Stimulated activated CD4-positive, alpha-beta T cell treated with anti-CD3 and anti-CD28 coated beads, Interleukin-12 subunit alpha, Interleukin-12 subunit beta, amount 100 ng/mL, for 4 hours (primary cell): ENCODE measurements at places on chromosomes 13 and 19.

DNA sequence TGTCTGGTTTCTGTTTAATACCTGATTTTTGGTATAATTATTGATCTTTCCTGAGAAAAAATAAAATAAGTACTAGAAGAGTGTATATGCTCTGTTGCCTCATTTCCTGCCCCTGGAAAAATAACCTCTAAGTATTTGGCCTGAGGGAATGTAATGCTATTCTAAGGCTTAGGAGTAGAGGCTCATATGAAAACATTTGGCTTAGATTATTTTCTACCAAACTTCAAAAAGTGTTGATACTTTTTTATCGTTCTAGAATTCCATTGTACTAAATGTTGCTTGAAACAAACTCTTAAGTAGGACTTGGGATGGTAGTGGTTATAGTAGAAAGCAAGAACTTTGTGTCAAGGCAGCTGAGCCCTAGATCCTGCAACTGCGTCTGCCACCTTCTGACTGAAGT lies 57.8 kb downstream of the COG3 start:
- no peak for DNase-seq

GRCh38 chr19:31519256-31519655 lies 170.0 kb upstream of the TSHZ3 start:
- no peak for DNase-seq

DNA sequence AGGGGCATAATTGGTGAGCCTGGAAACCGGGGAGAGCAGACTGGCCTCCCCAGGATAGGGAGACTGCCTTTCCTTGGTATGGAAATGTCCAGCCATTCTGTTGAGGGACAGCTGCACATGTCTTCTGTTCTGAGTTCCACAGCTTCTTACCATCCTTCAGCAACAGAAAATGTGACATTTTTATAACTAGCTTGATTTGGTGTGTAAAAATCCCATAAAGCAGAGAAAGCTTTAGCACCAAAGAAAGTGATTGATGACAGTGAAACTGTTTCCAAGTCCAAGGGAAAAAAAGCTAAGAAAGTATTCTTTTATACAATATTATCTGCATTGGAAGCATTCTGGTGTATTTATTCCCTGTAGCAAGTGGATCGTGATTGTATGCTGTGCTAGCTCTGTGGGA lies 61.9 kb downstream of the DHRS12 start:
- no peak for DNase-seq

DNA sequence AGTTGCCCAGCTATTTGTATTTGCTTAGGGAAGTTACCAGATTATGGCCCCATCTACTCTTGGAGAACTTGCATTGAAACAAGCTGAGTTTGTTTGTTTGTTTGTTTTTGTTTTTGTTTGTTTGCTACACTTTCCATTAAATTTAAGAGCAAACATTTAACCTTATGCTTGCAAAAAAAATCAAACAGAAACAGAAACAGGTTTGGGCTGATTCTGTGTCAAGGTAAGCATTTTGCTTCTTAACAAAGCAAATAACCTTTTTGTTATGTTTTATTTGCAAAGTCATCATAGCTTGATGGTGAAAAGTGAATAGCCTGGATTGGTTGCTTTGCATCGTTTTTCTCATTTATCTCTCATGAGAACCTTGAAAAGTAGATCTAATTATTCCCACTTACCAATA lies 531.8 kb downstream of the EFNB2 start:
- no peak for DNase-seq

DNA sequence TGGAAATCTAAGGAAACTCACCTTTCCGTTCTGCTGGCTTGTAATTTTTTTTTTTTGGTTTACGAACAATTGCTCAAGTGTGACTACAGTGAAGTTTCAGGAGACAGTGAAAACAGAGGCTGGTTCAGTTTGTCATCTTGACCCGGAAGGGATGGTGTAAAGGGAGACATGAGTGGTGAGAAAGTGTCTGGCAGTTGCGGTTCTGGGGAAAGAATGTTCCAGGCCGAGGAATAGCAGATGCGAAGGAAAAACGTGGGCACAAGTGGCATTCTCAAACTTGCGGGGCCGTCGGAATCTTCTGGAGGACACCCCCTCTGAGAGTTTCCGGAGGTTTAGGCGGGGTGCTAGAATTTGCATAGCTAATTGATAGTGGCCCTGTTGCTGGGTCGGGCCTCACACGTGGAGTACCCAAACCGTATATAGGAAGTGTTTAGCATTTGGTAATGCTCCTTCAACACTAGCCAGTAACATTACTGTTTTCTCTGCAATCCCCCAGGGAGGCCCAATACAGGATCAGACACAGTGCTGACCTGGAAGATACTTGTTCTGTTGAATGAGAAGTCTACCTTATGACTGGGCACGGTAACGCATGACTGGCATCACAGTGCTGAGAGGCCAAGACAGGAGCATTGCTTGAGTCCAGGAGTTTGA lies 2.8 kb upstream of the TNFSF9 start:
- no peak for DNase-seq

DNA sequence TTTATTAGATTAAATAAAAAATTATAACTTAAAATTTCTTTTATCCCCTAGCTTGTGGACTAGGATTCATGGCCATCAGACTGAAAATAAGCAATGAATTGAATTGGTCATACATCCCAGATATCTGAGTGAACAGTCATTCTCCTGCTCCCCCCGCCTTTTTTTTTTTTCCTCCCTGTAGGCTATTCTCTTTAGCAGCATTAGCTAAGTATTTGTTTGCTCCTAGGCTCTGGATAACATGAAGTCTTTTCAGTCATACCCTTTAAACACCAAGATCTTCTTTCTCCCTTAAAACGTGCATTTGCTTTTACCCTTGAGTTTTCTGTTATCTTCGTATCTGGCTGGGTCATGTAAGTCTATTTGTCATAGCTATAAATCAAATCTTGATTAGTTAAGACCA lies 866.7 kb upstream of the SPRY2 start:
- DNase-seq, result no peak

DNA sequence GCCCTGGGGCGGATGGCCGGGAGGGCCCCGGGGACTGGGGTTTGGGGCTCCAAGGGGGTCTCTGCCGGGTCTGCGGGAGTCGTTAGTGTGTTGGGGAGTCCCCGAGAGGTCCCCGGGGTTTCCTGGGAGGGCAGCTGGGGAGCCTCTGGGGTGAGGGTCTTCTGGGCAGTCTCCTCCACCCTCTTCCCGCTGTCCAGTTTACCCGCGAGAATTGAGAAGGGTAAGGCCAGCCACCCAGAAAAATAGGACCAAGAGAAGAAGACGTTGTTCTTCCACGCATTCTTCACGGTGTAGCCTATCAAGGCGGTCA lies 1.0 kb upstream of the ETFB start:
- peak; percentile 33 for DNase-seq

GRCh38 chr13:52887165-52887564 lies 38.7 kb upstream of the PCDH8 start:
- no peak for DNase-seq

GRCh38 chr19:33726756-33727155 lies 69.9 kb upstream of the KCTD15 start:
- no peak for DNase-seq

GRCh38 chr13:24692561-24692960 lies 12.4 kb downstream of the ATP12A start:
- DNase-seq, result no peak

DNA sequence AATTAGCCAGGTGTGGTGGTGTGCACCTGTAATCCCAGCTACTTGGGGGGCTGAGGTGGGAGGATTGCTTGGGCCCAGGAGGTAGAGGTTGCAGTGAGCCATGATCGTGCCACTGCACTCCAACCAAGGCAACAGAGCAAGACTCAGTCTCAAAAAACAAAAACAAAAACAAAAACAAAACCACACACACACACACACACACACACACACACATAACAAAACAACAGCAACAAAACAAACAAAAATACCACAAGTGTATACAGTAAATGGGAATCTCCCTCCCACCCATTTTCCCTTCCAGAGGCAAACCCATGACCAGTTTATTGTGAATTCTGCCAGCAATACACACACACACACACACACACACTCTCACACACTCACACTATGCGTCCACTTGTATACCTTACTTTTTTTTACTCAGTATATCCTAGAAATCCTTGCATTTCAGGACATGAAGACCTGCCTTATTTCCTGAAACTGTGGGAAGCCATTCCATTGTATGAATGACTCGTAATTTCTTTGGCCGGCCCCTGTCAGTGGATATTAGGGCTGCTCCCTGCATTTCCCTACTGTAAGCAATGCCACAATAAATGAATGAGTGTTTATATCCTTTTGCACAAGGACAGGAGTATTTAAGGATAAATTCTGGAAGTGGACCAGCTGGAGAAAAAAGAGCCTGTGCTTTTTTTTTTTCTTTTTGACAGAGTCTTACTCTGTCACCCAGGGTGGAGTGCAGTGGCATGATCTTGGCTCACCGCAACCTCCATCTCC lies 6.9 kb upstream of the PLEKHF1 start:
- no peak for DNase-seq

- DNase-seq, result no peak
Observed at GRCh38 chr13:53507741-53508140, 479.1 kb downstream of the OLFM4 start.

DNA sequence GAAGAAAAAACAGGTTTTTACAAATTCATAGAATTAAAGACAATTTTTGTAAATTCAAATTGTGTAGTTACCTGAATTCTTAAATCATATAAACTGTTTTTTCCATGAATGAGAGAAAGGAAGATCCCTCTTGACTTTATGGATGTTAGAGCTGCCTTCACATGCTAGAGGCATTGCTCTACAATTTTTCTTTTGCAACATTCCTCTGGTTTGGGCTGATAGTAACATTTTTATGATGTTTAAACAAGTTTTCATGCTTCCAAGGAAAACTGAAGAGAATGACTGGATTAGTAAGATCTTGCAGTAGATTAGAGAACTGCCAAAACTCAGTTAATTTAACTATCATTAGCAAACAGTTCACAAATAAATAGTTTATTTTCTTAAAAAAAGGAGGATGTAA lies 250.6 kb downstream of the GPC6 start:
- DNase-seq, result no peak

DNA sequence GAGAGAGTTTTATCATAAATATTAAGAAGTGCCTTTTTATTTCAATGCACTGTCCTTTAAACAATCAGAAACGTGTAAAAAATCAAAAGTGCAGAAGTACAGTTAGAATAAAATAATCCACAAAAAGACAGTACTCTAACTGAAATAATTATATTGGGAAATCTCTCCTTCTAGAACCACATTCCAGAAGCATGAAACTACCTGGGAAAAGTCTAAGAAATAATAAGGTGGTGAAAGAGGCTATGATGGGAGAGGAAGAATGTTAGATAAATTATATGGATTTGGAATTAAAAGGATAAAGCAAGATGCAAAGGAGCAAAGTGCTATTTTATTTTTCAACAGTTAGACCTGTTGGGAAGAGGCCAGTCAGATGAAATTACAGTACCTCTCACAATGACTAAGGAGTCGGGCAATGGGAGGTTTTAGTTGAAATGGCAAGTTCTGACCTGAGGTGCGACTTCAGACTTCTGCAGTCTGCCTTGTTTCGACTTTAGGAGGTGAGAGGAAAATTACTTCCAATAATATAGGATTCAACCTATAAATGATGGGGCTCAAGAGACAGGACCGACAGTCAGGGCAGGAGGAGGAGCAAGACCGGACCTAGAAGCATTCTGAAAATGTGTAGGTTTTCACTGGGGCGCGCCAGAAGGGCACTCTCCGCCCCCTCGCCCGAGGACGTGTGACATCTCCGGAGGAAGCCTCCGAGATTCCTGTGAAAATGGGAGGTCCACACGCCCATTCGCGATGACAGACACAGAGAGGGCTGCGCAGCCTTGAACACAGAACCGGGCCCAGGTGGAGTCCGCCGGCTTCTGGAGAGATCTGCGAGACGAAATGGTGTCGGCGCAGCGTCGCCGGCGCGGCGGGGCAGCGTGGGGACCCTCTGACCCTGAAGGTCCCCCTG lies 717 bp downstream of the SPRYD7 start:
- peak; percentile 19 for DNase-seq

DNA sequence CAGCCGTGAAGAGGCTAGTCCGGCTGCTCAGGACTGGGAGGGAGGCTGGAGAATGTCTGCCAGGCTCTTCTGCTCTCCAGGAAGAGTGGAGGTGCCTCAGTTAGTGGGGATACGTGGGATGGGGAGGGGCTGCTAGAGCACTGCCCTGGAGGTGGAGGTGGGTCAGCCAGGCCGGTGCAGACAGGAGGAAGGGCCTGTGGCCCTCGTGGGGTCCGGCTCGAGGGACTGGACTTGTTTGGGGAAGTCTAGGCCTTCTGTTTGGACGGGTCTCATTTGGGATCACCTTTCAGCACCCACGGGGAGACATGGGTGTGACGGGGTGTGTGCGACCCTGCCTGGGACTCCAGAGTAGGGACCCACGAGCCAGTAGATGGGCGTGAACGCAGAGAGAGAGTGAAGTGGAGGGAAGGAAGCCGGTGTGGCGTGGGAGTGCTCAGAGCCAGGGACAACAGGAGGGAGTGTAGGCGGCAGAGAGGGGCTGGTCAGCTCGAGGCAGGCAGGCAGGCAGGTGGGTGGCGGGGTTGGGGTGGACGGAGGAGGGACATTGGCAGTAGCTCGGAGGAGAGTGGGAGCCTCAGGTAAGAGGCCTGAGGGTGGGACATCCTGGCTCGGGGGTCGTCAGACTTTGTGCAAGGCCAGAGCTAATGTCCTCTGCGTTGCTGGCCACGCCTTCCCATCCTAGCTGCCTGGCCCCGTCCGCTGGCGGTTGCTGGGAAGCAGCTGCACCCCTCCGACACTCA lies 11.5 kb downstream of the EPN1 start:
- DNase-seq, result no peak

DNA sequence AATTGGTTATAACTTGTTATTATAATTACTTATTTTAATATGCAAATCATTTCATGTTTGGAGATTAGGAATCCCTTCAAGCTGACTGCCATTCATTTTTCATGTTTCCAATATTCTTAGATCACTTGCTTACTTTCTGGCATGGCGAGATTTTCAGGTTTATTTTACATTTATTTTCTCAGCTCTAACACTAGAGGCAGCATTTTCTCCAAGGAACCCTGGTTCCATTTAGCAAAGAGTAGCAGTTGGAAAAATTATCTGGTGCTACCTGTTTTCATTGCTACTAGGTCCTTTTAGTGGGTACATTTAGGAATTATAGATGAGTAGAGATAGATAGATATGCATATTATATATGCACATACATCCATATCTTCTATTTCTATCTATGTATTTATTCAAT lies 90.9 kb upstream of the TRPC4 start:
- no peak for DNase-seq

GRCh38 chr13:97757807-97758206 lies 195.7 kb upstream of the IPO5 start:
- DNase-seq, result no peak

GRCh38 chr13:32497589-32497988 lies 41.0 kb downstream of the N4BP2L2 start:
- no peak for DNase-seq

DNA sequence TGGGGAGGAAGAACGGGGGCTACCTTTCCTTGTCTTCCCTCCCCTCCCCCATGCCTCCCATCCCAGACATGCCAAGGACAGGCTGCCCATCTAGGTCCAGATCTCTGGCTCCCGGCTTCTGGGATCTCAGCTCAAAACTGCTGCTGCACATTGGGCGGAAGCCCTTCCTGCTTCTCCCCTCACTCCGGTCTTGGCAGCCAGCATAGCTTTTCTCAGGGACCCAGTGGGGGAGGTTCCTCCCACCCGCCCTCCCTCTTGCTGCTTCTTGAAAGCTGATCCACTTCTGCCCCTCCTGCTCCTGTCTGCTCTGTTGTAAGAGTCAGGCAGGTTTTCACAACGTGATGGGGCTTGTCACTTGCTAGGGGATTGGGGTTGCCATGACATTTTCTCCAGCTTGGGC lies 21.7 kb upstream of the RNF17 start:
- no peak for DNase-seq
